ENCODE measurements at places on chromosomes 7 and 10. TPM values are rescaled to one million over a fixed set of nuclear protein-coding genes. Genes with fewer than 3 reads are reported as not detected.

Gene OR9A2
- under 0.01 TPM for total RNA-seq

Gene GJD4
- total RNA-seq, result not detected

Gene ACTR1A
- total RNA-seq, result 238 TPM

Gene SPDYE5
- total RNA-seq, result not detected

Gene SFTPA2
- total RNA-seq, result not detected

Gene DNAJC12
- 4.5 TPM for total RNA-seq

Gene ACSM6
- total RNA-seq, result not detected

DNA sequence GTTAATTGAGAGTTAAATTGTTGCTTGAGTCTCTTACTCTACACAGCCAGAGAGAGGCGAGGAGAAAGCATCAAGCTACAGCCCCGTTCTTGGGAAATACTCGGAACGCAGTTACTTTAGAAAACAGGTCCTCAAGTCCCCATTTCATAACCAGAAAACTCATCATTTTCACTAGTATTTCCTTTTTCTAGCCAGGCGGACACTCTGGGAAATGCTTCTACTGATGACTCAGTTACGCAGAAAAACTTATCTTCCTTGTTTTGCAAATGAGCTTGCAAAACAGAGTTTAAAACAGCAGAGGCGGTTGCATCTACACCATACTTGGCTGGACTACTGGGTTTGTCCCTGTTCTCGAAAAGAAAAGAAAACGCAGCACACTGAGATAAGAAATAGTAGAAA lies 111.4 kb upstream of the FGFR2 start:
- peak; percentile 32 for DNase-seq

DNA sequence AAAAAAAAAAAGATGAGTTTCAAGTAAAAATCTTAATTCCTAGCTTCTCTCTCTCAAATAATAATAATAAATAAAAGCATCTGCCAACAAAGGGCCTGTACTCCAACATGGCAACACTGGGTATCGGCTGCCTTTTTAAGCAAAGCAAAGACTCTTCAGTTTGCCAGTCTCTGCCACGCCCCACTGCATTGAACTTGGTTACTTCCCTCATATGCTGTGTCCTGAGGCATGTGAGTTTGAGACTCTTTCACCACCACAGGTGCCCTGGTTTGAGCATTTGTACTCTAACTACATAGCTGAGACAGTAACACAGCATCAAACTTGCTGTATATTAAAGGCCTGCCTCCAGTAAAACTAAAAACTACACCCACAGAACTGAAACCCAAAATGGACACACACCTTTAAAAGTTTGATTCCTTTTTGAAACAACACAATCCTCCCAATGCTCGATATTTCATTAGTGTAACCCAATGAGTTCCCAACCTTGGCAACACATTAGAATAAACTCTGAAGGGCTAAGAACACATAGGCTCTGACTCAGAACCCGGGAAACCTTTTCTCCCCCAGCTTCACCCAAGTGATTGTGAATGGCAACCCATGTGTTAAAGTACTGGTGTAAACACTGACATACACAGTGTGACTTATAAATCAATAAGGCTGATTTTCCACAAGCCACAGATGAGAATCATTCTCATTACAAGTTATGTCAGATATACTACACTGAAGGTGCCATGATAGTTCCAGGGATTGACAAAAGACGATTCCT lies 12.0 kb downstream of the JAZF1 start:
- no peak for DNase-seq

- no peak for DNase-seq
Observed at GRCh38 chr10:87615856-87616255, 43.8 kb upstream of the PAPSS2 start.

- DNase-seq, result no peak
Observed at GRCh38 chr10:43904301-43904700, 255.6 kb upstream of the ZNF32 start.

- no peak for DNase-seq
Observed at GRCh38 chr7:47688311-47689100, 106.6 kb upstream of the TNS3 start.

GRCh38 chr10:117551330-117552155 lies 9.0 kb downstream of the EMX2 start:
- DNase-seq, result no peak

GRCh38 chr7:47669901-47670384 lies 88.0 kb upstream of the TNS3 start:
- no peak for DNase-seq

GRCh38 chr7:51640841-51641240 lies 324.2 kb upstream of the COBL start:
- no peak for DNase-seq
